ENCODE measurements at places on chromosomes 7 and 10.

DNA sequence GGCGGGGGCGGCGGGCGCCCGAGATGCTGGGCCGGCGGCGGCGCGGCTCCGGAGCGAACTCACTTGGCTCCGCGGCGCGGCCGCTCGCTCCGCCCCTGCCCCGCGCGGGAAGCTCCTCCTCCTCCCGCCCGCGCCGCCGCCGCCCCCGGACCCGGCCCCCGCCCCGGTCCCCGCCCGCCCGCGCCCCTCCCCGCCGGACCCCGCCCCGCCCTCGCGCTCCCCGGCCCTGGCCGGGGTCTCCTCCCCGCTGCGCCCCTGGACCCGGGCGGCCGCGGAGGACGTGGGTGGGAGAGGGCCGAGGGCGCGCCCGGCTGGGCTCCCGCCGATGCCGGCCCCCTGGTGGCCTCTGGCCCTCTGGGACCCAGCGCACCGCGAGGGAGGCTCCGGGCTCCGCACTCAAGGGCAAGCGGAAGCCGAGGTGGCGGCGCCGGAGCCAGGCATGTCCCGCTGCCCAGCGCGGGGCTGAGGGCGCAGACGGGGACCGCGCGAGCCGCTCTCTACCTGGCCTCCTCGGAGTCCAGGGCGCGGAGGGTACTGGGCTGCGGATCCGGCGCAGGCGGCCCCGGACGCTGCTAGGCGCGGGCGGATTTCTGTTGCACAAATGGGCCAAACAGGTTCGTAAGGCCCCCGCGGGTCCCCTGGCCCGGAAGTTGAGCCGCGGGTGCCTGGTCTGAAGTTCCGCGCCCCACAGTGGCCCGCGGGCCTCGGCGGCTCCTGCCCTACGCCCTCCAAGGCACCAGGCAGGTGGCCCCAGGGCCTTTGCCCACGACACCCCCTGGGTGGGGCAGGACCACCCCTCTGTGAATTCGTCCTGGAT lies at the start of gene TCERG1L:
TSS of gene TCERG1L (minus strand) at position 61 of the 817 bp plus-strand sequence. CDS start 86 bp downstream, outside the sequence.
- DNase-seq, result no peak

DNA sequence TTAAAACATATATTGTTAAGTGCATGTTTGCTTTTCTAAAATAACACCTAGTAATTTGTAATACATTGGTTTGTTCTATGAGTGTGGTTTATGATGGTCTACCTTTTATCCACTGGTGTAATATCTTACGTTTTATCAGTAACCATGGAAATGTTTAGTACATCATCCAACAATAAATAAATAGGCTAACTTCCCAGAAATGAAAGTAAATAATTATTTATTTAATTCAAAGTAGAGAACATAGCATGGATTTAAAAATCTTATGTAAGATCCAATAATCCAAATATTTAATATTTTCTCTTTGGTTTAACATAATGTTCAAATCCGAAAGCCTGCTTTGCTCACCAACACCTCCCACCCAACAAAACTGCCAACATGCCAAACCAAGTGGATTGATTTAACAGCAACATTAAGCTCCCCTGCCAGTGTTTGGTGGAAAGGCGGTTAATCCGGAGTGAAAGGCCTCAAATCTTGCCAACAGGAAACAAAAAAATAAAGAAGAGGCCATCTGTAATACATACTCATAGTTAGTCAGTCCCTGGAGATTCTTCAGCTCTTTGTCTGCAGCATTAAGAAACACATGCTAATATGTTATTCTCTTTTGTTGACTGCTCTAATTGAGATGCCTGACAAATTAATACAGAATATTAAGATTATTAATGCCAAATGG lies 897.8 kb downstream of the CNTNAP2 start:
- DNase-seq, result no peak

GRCh38 chr7:108643136-108643535 lies 73.5 kb downstream of the DNAJB9 start:
- no peak for DNase-seq

GRCh38 chr10:37992083-37992482 lies 15.6 kb upstream of the ZNF25 start:
- no peak for DNase-seq

GRCh38 chr10:101321073-101321472 lies 32.9 kb upstream of the BTRC start:
- no peak for DNase-seq

DNA sequence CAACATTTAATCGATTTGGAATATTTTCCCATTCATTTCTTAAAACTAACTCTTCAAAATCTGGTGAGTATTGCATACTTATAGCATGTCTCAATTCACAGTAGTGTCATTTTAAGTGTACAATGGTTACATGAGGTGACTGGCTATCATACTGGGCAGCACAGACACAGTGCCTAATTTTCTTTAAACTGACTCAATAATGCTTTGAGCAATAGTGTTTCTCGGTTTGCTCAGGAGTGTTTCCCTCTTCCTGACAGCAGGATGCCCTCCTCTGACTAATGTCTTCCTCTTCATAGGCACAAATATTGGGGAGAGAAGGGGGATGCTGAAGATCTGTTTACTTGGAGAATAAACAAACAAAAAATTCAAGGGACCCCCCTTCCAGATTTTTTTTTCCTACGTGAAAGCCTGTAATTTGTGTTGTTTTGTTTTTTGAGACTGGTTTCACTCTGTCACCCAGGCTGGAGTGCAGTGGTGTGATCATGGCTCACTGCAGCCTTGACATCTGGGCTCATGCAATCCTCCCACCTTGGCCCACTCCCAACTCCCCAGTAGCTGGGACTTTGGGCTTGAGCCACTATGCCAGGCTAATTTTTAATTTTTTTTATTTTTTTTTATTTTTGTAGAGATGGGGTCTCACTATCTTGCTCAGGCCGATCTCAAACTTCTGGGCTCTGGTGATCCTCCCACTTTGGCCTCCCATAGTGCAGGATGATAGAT lies 2.2 kb downstream of the MRC1 start:
- no peak for DNase-seq

GRCh38 chr7:100132697-100133151 lies 6.0 kb downstream of the MBLAC1 start:
- no peak for DNase-seq

DNA sequence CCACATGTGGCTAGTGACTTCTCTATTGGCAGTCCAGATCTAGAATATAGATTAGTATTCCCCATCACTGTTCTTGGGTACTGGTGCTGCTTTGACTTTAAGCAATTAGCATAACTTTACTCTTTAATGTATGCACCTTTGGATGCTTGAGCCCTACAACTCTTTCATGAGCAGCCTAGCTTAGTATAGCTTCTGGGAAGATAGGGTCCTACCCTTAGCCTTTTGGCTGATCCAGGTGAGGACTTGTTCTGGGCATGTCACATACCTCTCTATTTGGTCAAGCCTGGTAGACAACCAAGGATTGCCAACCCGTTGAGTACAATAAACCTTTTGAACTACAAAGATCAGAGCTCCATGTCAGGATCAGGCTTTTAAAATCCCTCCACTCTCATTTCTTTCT lies 17.7 kb downstream of the PCGF5 start:
- DNase-seq, result no peak

GRCh38 chr7:116197360-116197759 lies 13.0 kb upstream of the TES start:
- DNase-seq, result no peak

DNA sequence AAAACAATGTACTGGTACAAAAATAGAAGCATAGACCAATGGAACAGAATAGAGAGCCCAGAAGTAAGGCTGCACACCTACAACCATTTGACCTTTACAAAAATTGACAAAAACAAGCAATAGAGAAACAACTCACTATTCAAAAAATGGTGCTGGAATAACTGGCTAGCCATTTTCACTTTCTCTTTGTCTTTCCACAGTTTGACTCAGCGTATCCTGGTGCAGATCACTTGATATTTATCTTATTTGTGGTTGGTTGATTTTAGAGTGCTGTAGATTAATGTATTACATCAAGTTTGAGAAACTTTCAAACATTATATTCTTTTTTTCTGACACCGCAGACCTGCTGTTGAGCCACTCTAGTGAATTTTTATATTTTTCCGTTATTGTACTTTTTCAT lies 381.4 kb downstream of the DGKB start:
- no peak for DNase-seq

GRCh38 chr10:48206482-48207250 lies 67.8 kb downstream of the FRMPD2 start:
- no peak for DNase-seq

- DNase-seq, result no peak
These were observed 166.3 kb upstream of the RHOBTB1 start for GRCh38 chr10:61110188-61110844.

- no peak for DNase-seq
These were observed 18.6 kb upstream of the YWHAG start for GRCh38 chr7:76377186-76377918.

GRCh38 chr7:70659263-70659662 lies 472.7 kb upstream of the GALNT17 start:
- no peak for DNase-seq

GRCh38 chr7:37118004-37118403 lies 330.7 kb downstream of the ELMO1 start:
- no peak for DNase-seq

DNA sequence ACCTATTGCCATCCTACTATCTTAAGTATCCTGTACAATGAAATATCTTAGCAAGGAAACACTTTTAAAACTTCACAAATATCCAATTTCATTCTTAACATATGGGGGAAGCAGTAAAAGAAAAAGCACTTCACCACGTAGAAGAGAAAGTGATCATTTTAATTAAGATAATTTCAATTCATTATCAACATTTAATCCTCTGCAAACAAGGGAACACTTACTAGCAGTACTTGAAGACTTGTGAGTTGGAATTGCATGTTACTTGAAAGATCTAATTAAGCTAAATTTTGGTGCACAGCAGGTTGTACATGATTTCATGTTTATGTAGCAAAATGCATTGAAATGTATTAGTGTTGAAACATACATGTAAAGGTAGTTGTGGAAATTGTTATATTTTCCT lies 20.8 kb upstream of the CCAR1 start:
- DNase-seq, result no peak

DNA sequence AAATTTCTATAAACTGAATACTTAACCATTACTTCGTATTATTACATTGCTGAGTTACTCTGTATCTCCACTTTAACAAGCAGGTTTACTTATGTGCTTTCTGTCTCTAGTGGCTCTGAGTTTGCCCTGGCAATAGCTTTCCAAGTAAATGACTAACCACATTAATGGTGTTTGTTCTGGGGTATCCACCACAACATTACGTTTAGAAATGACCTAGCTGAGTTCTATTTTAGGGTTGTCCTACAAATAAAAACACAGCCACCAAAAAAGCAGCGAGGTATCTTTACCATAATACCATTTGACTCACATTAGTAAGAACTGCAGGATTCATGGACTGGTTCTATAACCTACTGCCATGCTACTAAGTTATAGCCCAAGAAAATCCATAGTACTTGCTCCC lies 83.1 kb downstream of the HIBADH start:
- no peak for DNase-seq

All from psoas muscle (tissue), 8 donors.